Activated T-helper 1 cell treated with Interleukin-2 at 50 U/mL for 16 hours (primary cell): ENCODE measurements at places on chromosomes 6 and 20.
A peak's percentile ranks its signal among the peaks of the same experiment; 100 is the strongest.

- DNase-seq: peak; percentile 10
Observed at GRCh38 chr20:21557241-21558020, 43.6 kb upstream of the NKX2-2 start.

DNA sequence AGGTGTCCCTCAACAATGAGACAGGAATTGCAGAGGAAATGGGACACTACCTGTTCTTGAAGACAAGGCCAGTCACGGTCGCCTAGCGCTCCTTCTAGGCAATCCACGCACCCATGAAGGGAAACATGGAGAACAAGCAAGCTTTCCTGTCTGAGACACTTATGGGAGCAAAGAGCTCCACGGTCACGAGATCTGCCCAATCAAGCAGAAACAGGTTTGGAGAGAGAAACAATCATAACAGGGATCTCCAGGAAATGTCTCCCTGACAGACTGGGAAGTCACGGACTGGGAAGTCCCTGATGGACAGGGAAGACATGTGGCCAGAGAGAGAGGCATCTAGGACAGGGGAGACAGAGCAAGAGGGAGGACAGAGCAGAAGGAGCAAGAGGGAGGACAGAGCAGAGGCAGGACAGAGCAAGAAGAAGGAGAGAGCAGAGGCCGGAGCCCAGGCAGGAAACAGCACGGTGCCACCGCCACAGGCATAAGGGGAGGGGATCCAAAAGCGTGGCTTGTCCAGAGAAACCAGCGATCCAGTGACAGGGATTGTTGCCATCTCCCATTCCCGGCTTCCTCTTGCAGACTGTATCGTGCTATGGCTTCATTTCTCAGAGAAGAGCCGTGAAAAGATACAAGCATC, 167.8 kb upstream of the ZNF337 start:
- no peak for DNase-seq

DNA sequence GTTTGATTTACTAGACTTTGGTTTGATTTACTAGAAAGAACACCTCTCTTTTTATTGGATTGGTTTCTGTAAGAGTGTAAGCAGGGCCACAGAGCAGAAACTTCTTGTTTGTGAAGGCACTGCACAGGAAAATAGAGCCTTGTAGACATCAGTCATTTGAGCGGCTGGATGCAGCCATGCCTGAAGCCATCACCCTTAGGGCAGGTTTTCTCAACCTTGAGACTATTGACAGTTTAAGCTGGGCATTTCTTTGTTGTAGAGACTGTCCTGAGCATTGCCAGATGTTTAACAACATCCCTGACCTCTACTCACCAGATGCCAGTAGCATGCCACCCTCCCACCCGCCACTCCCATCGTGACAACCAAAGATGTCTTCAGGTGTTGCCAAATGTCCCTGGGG, 130.2 kb upstream of the SULF2 start:
- DNase-seq: no peak

DNA sequence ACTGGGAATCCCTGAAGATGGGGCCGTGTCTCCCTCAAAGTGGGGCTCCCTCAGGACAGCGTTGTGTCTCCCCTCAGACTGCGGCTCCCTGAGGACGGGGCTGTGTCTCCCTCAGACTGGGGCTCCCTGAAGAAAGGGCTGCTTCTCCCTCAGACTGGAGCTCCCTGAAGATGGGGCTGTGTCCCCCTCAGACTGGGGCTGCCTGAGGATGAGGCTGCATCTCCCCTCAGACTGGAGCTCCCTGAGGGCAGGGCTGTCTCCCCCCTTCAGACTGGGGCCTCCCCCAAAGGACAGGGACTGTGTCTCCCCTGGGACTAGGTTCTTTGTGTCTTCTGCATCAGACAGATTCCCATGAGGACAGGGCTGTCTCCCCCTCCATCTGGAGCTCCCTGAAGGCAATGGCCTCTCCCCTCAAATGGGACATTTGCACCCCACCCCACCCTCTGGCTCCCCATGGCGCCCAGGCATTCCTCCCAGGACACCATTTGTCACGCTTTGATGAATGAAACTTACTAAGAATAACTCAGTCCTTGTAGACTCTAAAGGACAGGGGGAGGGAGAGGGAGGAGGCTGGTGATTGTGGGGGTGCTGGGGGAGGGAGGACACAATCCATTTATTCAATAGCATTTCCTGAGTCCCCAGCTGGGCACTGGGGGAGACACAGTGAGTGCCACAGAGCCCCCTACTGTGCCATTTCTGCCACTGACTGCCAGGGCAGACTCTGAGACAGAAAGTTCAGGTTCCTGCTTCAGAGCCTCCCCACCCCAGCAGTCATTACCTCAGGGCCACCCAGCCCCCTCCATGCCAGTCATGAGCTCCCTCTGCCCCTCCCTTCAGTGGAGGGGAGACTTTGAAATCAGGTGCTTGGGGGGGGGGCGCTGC, 122.4 kb downstream of the MRPL14 start:
- no peak for DNase-seq

- no peak for DNase-seq
Observed at GRCh38 chr6:105920071-105920470, 166.1 kb upstream of the PRDM1 start.

- DNase-seq: no peak
Observed at GRCh38 chr20:9344083-9344920, 170.1 kb upstream of the LAMP5 start.

DNA sequence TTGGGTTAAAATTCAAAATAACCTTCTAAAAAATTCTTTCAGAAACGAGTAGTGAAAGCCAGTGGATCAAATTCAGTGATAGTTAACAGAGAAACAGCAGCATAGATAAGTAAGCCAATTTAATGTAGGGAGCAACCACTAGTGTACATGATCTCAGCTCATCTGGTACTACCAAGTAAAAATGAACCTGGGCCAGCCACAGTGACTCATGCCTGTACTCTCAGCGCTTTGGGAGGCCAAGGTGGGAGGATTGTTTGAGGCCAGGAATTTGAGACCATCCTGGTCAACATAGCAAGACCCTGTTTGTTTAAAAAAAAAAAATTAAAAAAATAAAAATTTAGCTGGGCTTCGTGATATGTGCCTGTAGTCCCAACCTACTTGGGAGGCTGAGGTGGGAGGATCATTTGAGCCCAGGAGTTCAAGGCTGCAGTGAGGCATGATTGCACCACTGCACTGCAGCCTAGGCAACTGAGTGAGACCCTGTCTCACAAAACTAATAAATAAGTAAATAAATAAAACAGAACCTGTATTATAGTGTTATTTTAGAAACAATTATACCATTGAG, 32.4 kb downstream of the CBFA2T2 start:
- no peak for DNase-seq
